ENCODE measurements at places on chromosomes 6 and 20.

DNA sequence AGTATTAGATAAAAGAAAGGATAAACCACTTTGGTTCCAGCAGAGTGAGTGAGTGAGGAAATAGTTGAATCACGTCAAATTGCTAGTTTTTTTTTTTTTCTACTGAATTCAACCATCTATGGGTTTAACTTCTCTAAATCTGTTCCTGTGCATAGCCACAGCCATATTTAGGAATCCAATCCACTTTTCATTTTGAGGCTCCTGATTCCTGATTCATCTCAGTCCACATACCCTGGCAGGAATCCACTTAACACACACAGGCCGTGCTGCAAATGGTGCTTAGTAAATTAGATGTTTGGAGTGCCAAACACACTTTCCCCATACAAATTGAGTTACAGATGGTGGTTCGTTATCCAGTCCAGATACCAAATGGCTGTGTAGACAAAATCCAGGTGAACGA lies 220.3 kb downstream of the ALDH8A1 start:
- no peak for DNase-seq

DNA sequence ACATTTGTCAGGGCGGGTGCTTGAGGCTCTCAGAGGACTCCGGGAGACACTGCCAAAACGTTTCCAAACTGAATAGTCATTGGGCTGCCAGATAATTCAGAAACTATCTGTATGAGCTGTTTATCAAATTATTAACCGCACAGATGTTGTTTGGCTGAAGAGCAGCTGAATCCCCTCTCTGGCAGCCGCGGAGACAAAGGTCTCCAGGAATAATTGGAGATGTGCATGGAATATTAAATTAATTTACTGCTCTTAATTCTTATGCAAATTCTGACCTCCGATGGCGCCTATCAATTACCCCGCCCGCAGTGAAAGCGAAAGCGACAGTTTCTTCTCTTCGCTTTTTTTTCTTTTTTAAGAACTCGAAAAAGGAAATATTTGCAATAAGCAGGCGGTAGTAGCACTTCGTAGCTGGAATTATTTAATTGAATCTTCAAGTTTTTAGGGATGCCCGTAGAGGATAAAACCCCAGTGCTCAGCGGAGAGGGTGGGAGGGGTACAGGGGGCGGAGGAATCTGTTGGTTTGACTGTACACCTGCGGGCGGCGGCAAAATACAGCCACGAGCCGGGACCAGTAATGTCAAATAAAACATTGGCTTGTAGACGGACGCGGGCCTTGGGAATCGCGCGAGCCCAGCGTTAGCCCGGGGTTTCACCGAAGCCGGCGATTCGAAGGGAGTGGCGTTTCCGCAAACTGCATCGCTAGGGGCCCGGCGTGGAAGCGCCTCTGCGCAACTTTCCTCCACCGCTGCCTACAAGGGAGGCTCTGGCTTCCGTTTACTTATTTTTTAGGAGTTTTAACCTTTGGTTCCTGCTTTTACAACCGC lies 6.2 kb downstream of the LINC00237 start:
- DNase-seq, result peak; percentile 12

- no peak for DNase-seq
These were observed 289.5 kb downstream of the ESR1 start for GRCh38 chr6:152096863-152097496.

- no peak for DNase-seq
These were observed 69.6 kb downstream of the TMEM242 start for GRCh38 chr6:157253699-157254098.

DNA sequence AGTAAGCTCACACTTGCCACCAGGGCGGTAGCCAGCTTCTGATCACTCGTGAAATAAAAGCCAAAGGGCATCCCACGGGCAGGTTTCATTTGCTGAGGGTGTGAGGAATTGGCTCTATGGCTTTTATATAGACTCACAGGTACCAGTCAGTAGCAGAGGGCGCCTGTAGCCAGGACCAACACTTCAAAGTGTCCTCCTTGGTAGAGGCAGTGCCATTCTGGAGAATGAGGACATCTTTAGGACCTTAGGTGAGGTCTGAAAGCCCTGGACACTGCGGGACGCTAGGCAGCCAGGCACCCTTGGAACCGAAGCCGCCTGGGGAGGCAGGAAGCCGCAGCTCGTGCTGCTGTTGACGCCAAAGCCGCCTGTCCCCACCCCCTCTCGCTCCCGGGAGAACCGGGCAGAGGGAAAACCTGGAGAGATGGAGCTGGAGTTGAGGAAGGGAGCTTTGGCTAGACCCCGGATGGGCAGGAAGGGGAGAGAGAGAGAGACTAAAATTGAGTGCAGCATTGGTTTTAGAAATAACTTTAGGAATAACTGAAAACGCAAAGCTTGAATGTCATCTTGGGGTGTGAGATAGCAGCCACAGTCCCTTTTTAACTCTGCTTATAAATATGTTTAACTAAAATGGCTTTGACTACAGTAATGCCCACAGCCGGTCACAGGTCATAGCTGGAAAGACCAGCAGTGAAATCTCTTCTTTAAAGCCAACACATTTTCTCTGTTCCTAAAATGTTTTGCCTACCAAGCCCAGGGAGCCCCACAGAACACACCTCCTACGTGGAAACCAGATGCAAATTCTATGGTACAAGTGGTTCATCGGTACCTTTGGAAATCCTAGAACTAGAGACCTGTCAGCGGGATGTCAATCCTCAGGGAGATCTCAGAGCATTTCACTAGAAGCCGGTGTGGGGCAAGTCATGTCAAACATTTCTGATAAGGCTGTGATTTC lies 128.5 kb upstream of the CDYL start:
- no peak for DNase-seq

DNA sequence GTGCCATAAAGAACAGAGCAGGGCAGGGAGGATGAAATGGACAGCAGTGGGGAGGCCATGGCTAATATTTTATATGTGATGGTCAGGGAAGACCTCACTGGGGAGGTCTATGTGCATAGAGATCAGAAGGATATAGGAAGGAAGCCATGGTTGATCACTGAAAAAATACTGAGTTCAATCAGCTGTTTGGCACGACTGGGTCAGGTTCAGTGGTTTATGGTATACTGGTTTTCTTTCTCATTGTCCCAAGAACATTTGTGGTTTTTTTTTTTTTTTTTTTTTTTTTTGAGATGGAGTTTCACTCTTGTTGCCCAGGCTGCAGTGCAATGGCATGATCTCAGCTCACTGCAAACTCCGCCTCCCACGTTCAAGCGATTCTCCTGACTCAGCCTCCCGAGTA lies 78.3 kb upstream of the TIAM2 start:
- DNase-seq, result no peak

DNA sequence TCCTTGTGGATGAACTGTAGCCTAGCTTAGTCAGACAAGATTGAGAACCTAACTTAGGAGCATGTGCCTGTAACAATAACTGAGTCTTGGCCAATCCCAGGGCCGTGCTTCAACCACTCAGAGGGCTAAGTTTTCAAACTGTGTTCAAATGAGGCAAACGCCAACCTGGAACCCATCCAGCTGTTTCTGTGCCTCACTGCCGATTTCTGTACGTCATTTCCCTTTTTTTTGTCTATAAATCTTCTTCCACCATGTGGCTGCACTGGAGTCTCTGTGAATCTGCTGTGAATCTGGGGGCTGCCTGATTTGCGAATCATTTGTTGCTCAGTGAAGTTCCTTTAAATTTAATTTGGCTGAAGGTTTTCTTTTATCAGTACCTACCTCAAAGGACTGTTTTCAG lies 115.0 kb upstream of the CHD6 start:
- DNase-seq, result no peak

DNA sequence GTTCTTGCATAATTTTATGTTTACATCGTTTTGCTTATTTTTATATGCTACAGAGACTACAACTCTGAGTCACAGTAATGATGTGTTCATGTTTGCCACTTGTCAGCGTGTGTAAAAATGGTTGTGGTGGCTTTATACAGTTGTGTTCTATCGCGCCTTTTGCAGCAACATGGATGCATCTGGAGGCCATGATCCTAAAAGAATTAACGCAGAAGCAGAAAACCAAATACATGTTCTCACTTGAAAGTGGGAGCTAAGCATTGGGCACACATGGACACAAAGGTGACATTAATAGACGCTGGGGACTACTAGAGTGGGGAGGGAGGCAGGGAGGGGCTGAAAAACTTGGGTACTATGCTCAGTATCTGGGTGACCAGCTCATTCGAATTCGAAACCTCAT lies 996 bp upstream of the SEC23B start:
- DNase-seq, result no peak

DNA sequence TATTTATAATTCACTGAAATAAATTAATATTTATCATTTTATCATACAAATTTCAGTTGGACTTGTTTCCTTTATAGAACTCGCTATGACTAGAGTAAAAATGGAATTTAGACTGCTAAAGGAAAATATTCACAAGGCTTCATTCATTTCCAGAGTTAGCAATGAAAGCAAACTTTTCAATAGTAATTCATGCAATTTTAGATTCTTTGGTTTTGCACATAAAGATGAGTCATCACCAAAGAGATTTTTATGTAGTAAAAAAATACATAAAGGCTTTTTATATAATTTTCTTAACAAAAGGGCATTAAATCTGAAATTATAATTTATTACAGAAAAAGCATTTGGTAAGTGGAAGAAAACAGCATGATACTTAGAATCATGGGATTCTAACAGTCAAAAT lies 37.2 kb upstream of the STXBP5 start:
- DNase-seq, result no peak

DNA sequence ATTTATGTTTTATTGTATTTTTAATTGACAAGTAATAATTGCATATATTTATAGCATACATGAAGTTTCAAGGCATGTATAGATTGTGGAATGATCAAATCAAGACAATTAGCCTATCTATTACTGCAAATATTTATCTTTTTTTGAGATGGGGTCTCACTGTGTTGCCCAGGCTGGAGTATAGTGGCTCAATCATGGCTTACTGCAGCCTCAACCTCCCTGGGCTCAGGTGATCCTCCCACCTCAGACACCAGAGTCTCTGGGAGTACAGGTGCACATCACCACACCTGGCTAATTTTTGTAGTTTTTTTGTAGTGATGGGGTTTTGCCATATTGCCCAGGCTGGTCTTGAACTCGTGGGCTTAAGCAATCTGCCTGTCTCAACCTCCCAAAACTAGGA lies 16.2 kb upstream of the FUCA2 start:
- no peak for DNase-seq

DNA sequence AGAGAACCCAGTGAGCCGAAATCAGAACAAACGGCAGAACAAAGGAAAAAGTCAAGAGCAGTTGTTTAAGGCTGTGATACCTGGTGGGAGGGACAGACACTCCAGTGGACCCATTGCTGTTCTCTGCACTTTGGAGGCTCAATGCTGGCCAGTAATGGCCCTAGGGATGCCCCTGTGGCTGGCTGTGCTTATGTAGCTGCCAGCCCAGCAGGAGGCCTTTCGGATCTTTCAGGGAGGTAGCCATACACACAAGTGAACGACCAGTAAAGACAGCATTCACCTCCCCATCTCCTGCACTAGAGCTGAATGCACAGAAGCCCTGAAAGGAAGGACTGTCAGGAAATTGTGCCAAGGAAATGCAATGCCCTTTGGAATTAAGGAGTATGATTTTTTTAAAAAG lies 34.3 kb downstream of the GPLD1 start:
- no peak for DNase-seq

- DNase-seq, result no peak
These were observed 54.9 kb downstream of the SESN1 start for GRCh38 chr6:109039795-109040194.

- DNase-seq, result no peak
These were observed 45.9 kb upstream of the PLN start for GRCh38 chr6:118502169-118502568.
